ENCODE measurements at places on chromosomes 3 and 15. TPM values are rescaled to one million over a fixed set of nuclear protein-coding genes. Genes with fewer than 3 reads are reported as not detected.

The CMTM7 gene
- 33.8 TPM for total RNA-seq

The CCK gene
- total RNA-seq, result 0.48 TPM

The CLEC3B gene
- 217 TPM for total RNA-seq

The FETUB gene
- total RNA-seq, result not detected

The INKA1 gene
- total RNA-seq, result 3.2 TPM

The PRKAR2A gene
- total RNA-seq, result 72.1 TPM

The PLSCR2 gene
- not detected for total RNA-seq

The C3orf49 gene
- total RNA-seq, result not detected

The RPL35A gene
- total RNA-seq, result 680 TPM

The SCN5A gene
- total RNA-seq, result 0.58 TPM

The C3orf80 gene
- total RNA-seq, result 0.87 TPM

The GALNT15 gene
- total RNA-seq, result 275 TPM

The KLHDC8B gene
- total RNA-seq, result 53.5 TPM

The STRA6 gene
- total RNA-seq, result not detected

The GOLGA8K gene
- 1.2 TPM for total RNA-seq

The SOX2 gene
- not detected for total RNA-seq

The CRABP1 gene
- total RNA-seq, result not detected

The USF3 gene
- 15.1 TPM for total RNA-seq

The ABHD5 gene
- 215 TPM for total RNA-seq

The SLC2A2 gene
- 0.26 TPM for total RNA-seq

The IL5RA gene
- total RNA-seq, result not detected

The LXN gene
- 30.3 TPM for total RNA-seq

The EFCAB12 gene
- total RNA-seq, result 1.1 TPM

The MYZAP gene
- 65.5 TPM for total RNA-seq

The FANCD2OS gene
- not detected for total RNA-seq

The SAMMSON gene
- total RNA-seq, result not detected

The DNAH12 gene
- 0.06 TPM for total RNA-seq

The SPSB4 gene
- 1.1 TPM for total RNA-seq

The NOX5 gene
- total RNA-seq, result 0.19 TPM

The NMNAT3 gene
- total RNA-seq, result 4.6 TPM

The EPHA3 gene
- 2.8 TPM for total RNA-seq

The IMPDH2 gene
- total RNA-seq, result 123 TPM

The PDCD7 gene
- total RNA-seq, result 22.9 TPM

The SLC28A2 gene
- not detected for total RNA-seq

The AP3B2 gene
- total RNA-seq, result 0.84 TPM

The ZNF80 gene
- total RNA-seq, result not detected

The TM6SF1 gene
- 12.4 TPM for total RNA-seq

The FEZF2 gene
- not detected for total RNA-seq

The PIF1 gene
- total RNA-seq, result 1.6 TPM

The GOLGA6L4 gene
- 4.4 TPM for total RNA-seq

The LINS1 gene
- total RNA-seq, result 9.4 TPM

The SPATA12 gene
- total RNA-seq, result not detected

The SLC9A9 gene
- total RNA-seq, result 21.0 TPM

The PAK6 gene
- 0.26 TPM for total RNA-seq

The RBP2 gene
- 5.3 TPM for total RNA-seq
